ENCODE measurements at places on chromosomes 13 and 19.

- H3K27me3 ChIP-seq, result no peaks in the 10 kb centered on the region
- DNase-seq, result no peak
- no peaks in the 10 kb centered on the region for H3K36me3 ChIP-seq
- H3K4me1 ChIP-seq, result no peaks in the 10 kb centered on the region
- H3K4me3 ChIP-seq, result no peak overlapping the region
- no peak overlapping the region for H3K27ac ChIP-seq
Observed at GRCh38 chr13:78201411-78201810, 282.8 kb upstream of the EDNRB start.

DNA sequence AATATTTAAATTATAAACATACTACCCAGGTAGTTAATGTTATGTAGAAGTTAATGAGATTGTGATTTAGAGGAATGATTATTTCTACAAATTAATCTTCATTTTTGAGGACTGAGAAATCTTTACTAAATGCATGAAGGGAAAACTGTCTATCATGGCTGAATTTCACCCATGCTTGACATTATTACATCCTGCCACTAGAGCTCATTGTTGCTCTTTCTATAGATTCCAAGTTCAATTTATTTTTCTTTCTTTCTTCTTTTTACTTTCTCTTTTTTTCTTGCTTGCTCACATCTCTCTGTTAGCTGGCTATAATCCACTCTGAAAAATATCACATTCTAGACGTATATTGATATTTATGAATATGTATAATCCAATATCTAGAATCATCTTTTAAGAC is 505.0 kb upstream of the KLHL1 start:
- H3K36me3 ChIP-seq, result no peaks in the 10 kb centered on the region
- H3K4me1 ChIP-seq, result no peaks in the 10 kb centered on the region
- H3K4me3 ChIP-seq, result no peak overlapping the region

DNA sequence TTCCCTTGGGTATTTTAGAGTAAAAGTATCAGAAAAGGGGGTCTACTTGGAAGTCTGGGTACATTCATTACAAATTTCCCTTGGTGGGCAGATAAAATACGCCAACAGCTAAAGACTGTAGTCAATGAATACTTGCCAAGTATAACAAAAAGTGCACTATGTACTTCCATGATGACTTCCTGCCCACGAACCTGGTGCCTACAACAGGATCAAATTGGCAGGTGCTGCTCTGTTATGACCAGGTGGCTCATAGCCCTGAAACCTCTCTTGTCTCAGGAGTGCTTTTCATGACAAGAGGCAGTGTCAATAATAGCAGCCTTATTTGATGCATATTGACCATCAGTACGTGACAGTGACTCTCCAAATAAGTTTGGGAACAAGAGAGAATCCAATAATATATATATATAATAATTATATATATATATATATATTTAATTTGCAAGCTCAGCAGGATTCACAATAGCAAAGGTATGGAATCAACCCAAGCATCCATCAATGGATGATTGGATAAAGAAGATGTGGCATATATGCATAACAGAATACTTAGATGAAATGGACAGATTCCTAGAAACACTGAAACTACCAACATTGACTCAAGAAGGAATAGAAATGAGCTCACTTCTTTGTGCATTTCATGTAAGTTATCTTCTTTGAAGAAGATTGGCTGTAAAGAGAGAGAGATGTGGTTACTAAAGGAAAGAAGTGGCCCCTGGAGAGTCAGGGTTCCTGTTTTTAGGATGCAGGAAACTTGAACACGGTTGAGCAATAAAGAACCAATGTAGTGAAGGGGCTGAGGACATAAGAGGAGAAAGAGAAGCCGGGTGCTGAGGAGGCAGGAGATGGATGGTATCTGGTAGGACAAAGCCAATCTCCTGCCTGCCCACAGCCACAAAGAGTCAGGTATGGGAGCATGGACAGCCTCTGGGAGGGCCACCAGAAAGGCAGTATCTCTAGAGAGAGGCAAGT is 52.0 kb upstream of the GTF2F2 start:
- H3K4me3 ChIP-seq, result no peak overlapping the region
- no peaks in the 10 kb centered on the region for H3K4me1 ChIP-seq
- H3K27me3 ChIP-seq, result no peaks in the 10 kb centered on the region

DNA sequence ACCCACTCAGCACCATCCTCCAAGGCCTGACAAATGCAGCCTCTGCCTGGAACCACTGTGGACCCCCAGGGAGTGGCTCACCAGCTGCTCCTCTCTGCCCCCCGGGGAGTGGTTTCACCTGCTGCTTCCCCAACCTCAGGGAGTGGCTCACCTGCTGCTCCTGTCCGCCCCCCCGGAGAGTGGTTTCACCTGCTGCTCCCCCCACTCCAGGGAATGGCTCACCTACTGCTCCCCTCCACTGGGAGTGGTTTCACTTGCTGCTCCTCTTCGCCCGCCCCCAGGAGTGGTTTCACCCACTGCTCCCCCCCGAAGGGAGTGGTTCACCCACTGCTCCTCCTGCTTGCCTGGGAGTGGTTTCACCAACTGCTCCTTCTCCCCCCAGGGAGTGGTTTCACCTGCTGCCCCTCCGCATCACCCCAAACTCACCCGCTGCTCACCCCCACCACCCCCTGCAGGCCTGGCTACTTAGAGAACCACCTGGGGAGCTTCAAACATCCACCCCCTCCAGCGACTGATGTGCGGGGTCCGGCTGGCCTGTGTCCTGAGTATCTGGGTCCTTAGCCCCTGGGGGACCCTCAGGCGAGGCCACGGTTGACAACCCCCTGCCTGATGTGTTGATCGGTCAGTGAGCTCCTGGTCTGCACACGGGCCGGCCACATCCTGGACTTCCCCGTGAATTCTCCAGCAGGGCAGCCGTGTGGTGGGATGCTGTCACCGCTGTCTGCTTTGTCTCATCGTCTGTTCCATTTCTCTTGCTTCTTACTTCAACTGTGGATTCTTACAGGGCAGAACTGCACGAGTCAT is 14.6 kb upstream of the TMEM255B start:
- no peak for DNase-seq
- H3K4me3 ChIP-seq, result no peak overlapping the region
- no peak overlapping the region for H3K27ac ChIP-seq
- no peaks in the 10 kb centered on the region for H3K27me3 ChIP-seq
- H3K36me3 ChIP-seq, result no peaks in the 10 kb centered on the region
- H3K4me1 ChIP-seq, result no peaks in the 10 kb centered on the region

- H3K27ac ChIP-seq, result no peak overlapping the region
- DNase-seq, result no peak
- H3K36me3 ChIP-seq, result no peaks in the 10 kb centered on the region
- no peaks in the 10 kb centered on the region for H3K4me1 ChIP-seq
- H3K27me3 ChIP-seq, result no peaks in the 10 kb centered on the region
Observed at GRCh38 chr19:28999724-29000433, 213.1 kb downstream of the UQCRFS1 start.

Data from mesendoderm (in vitro differentiated cells).